ENCODE measurements at places on chromosomes 4 and X. TPM values are rescaled to one million over a fixed set of nuclear protein-coding genes. Genes with fewer than 3 reads are reported as not detected.

The RAB40AL gene
- total RNA-seq, result not detected

The CLIC2 gene
- 0.05 TPM for total RNA-seq

The FHL1 gene
- 501 TPM for total RNA-seq

The OTUD6A gene
- not detected for total RNA-seq

The DMD gene
- 123 TPM for total RNA-seq

The RCHY1 gene
- total RNA-seq, result 44.8 TPM

The F8A2 gene
- not detected for total RNA-seq

The PABPC1L2A gene
- total RNA-seq, result not detected

The HSFX1 gene
- 1.3 TPM for total RNA-seq

The LDB2 gene
- not detected for total RNA-seq

DNA sequence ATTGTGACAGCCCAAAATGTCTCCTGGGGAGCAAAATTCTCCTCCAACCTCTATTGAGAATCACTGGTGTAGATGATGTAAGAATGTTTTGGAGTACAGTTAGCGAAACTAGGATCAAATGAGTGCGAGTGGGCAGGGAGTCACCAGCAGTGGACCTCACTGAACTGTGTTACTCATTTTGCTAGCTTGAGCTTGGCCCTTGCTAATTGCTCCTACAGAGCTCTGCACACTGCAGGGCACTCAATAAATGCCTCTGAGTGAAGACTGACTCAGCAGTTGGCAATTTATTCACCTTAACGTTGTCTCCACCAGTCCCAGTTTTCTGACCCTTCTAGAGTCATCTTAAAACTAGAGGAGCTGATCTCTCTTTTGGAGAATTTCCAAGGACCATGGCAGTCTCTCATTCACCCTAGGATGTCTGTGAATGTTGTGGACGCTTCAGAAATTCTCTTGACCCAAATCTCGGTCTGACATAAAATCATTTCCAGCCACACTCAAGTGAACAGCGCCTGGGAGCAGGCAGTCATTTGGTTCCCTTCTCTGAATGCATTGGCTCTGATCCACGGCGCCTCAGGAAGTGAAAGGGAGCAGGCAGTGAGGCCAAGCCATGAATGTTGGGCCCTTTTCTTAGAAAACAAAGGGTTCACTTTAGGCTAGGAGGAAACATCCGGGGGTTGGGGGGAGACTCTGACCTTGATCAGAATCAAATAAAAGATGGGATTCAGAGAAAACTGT, 148.1 kb downstream of the NWD2 start:
- no peak for DNase-seq

GRCh38 chr4:28221536-28221935, 1360.9 kb downstream of the STIM2 start:
- no peak for DNase-seq

DNA sequence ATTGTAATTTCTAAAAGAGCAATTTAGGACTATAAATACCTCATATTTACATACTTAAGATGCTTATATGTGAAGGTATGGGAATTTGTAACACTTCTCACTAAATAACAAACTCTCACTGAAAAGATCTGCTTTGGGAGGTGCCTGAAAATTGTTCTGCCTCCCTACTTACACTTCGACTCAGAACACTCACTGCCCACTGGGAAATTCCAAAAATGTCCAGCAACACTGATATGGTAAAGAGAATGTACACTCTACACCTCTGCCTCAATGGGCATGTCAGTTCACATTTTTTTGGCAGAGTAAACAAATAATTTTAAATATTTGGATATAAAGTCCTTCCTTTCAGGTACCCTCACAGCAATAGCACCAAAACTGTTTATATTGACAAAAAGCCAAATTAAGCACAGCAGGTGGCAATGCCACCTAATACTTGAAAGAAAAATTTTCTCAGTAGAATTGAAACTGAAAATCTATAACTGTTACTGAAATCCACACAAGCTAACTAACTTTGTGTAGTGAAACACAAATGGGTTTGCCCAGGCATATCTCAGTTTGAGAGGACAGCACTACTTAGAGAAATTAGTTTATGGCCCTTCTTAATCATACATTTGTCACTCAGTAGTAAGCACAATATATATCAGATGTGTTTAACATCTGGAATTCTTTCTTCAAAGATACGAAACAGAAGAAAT, 67.1 kb downstream of the PRDM5 start:
- DNase-seq, result no peak

DNA sequence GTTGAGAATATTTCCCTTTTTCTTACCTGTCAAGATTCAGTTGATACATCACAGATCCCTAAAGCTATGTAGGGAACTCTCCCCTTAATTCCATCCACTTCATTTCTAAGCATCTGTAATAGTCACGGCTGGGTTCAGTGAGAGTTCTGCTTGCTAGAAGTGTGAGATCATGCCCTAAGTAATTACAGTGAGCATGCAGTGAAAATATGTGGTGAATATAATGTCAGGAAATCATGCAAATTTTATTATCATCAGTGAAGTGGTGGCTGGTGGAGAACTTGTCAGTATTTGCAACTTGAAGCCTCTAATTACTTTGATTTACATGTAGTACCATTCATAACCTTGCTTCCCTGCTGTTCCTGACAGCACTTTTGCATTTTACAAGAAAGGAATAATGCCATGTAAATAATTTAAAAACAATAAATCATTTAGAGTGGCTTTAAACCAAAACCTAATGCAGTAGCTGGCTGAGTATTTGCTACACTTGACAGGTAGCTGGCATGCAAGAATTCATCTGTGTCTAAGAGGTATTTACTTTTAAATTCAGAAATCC, 28.3 kb upstream of the CFAP299 start:
- DNase-seq, result no peak

GRCh38 chr4:184395971-184396391, 78.4 kb downstream of the IRF2 start:
- DNase-seq, result no peak

DNA sequence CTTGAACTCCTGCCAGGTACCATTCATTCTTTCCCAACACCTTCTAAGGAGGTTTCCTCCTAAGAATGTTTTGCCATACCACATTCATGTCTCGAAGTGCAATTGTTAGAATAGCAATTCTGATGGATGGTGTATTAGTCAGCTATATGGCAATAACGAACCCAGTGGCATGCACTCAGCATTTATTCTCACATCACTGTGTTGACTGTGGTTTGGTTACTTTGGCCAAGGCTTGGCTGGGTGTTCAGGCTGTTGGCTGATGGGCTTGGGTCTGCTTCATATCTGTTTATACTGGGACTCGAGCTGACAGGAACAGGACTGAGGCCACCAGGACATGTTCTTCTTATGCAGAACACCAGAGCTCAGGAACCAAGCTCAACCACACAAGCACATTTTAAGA, 31.7 kb downstream of the PSAPL1 start:
- peak; percentile 13 for DNase-seq

DNA sequence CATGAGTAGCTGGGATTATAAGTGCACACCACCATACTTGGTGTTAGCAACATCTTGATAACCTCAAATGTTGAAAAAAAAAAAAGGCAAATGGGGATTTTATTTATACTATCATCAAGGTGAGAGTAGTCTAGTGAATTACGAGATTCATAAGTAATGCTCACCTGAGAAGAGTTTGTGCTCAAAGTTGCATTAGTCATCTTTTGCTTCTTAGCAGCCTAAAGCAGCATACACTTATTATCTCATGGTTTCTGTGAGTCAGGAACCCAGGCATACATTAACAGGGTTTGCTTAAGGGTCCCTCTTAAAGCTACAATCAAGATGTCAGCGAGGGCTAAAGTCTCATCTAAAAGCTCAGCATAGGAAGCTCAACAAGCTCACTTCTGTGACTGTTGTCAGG, 8.2 kb upstream of the EXOSC9 start:
- DNase-seq, result no peak

GRCh38 chrX:12403474-12404082, 265.3 kb downstream of the FRMPD4 start:
- DNase-seq, result no peak

DNA sequence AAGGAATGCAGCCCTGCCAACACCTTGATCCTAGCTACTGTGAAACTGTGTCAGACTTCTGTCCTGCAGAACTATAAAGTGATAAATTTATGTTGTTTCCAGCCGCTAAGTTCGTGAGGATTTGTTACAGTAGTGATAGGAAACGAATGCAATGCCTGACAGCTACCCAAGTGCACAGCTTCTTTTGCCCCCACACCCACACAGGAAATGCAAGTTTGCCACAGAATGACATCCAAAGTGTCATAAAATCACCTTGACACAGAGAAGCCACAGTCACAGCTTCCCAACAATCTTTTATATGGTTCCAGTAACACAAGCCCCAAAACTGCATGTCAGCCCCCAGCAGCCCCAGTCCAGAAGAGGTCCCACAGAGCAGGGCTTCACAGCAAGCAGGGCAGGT, 216.9 kb upstream of the S100G start:
- no peak for DNase-seq

- DNase-seq, result no peak
These were observed 434.3 kb upstream of the RASGEF1B start for GRCh38 chr4:81905971-81906370.

DNA sequence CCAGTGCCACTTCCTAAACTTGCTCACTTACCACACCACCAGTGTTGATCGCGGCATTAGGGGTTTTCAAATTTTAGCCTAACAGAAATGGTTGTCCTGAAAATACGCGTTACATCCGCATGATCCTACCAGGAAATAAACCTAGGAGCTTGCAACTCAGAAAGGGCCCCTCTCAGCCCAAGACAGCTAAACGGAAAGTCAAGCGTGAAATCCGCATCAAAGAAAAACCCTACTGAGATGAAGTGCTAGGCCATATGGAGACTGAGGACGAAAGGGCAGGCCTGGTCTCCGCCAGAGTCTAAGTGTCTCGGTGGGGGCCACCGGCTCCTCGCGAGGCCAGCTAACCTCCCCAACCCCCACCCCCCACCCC, 626 bp downstream of the YTHDC1 start:
- peak; percentile 57 for DNase-seq

GRCh38 chr4:7261087-7261486, 68.7 kb downstream of the SORCS2 start:
- DNase-seq, result peak; percentile 32

DNA sequence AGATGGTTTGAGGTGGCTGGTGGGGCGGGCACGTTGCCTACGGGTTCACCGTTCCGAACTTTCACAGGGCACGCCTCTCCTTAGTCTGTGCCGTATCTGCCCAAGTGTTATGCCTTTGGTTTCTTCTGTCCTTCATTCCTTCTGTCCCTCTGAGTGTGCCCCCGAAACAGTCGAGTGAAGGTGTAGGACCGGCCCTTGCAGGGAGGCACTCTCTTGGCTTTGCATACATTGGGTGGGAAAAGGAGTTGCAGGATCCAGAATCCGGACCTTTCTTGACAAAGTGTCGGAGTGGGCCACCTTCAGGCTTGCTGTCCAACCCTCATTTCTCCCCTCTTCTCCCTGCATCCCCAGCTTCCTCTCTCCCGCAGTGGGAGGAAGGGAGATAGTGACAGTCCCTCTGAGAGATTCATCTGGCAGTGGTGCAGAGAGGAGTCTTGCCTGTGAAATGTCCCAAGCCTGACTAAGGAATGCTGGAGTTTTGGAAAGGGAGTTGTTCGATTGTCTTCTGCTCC, 569 bp downstream of the ARFIP1 start:
- peak; percentile 46 for DNase-seq

DNA sequence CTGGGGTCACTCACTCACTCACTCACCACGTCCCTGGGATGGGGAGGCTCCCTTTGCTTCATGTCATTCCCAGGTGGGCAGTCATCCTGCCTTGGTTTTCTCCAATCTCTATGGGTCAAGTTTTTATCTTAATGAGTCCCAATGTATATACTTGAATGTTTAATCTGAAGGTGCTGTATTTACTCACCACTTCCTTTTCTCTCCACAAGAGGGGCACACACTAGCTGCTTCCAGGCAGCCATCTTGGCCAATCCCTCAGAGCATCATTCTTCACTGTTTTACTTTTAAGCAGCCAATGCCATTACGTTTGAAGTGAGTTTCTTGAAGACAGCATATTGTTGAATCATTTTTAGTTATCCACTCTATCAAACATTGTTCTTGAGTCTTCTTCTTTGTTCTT, 153.4 kb upstream of the ARSJ start:
- DNase-seq, result no peak

DNA sequence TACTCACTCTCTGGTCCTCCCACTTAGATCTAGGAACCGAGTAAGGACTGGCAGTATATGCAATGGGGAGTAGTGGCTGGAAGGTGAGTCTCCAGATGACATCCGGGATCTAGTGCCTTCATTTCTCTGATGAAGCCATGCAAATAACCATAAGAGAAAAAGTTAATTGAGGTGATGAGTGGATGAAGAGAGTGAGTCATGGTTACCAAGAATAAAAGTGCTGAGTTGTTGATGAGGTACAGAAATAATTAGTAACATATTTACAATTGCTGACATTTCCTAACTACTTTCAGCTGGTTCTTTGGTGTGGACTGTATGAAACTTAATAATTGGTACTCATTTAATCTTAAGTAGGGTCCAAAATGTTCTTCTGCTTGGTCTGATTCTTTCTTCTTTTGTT, 146.7 kb upstream of the PITX2 start:
- no peak for DNase-seq

DNA sequence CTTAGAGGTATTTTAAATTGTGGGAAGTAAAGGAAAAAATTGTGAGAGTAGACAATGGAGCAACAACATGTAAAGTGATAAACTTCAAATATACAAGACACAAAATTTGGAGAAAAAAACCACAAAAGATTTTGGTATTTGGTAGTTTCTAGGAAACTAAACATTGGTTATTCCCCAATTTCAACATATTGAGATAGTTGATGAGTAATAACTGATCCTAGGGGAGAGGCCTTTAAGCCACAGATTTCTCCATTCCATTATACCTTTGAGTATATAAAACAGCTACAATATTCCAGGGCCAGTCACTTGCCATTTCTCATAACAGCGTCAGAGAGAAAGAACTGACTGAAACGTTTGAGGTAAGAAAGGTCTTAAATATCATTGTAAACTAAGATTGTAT, at the start of gene FDCSP:
FDCSP (plus strand) TSS at position 301 of the 400 bp plus-strand sequence. CDS start 5,071 bp downstream, outside the sequence.
- DNase-seq, result no peak

- DNase-seq, result no peak
These were observed 18.8 kb upstream of the METAP1 start for GRCh38 chr4:98976716-98977115.

DNA sequence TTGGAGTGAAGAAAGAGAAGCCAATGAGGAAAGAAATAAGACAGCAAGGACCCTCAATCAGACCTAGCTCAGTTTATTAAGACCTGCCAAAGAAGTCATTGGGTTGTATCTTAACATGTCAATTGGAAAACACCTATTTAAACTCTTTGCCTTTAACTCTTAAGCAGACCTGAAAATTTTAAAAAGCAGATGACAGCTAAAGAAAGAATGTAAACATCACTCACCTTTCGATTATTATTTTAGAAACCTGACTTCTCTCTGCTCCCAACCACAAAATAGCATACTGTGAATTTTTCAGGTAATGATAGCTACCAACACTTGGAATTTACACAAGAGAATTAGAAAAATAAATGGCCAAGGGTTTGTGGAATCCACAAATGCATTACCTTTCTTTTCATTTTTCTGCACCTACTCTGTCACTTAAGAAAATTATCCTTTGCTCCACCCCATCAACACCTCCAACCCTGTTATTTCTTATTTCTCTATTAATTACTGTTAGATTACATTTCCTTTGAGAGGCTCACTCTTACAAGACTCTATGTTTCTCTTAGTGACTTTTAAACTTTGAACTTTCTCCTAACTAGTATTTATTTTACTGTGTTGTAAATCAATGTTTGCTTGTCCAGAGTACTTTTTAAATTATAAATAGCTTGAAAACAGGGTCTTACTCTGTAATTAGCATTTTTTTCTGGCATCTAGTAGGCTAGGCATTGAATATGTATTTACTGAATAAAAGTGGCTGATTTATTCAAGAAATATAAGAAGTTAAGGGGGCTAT, 765 bp upstream of the SULT1E1 start:
- no peak for DNase-seq

Measured in myocyte (in vitro differentiated cells).